ENCODE measurements at places on chromosomes 3 and 15.
A peak's percentile ranks its signal among the peaks of the same experiment; 100 is the strongest.

- ATAC-seq = no peak
Observed at GRCh38 chr15:98519767-98520550, 128.4 kb upstream of the IGF1R start.

- ATAC-seq = peak; percentile 31
Observed at GRCh38 chr15:85793641-85794597, 806 bp downstream of the KLHL25 start.

DNA sequence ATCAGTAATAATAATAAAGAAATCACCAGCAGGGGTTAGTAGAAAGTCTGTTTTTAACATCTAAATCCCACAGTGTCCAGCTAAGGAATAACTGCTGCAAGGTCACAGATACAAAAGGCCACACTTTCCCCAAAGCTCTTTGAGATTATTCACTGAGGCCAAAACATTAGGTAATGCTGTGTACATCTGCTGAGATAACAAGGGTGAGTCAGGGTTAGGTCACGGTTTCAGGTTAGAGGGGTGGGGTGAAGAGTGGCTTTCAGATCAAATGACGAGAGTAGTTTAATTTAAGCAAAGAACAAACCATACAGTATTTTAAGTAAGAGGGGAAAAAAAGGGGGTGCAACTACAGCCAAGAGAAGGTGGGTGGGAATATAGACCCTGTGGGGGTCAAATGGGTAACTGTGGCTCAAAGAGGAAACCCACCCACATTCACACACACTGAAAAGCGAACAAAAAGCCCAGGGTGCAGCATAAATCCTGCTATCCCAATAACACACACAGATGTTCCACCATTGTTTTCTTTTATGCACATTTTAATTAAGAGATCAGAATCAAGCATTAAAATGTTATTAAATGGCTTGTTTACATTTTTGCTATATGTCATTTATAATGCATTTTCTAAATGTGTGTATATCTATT lies 412.9 kb downstream of the TIGIT start:
- ATAC-seq = peak; percentile 84

DNA sequence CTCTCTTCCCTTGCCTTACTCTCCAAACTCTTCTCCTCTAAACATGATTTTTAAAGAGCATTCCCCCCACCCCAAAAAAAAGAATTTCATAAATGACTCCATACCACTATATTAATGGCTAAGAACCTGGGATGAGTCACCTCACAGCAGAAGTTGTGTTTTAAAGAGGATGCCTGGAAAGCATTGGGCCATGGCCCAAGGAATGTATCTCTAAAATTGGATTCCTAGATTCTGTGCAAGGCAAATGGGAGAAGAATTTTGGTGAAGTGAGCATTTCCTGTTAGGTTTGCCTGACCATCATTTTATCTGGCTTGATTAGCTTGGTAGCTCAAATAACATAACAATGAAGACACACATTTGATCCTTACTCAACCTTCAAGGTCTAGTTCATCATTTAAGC lies 251.4 kb downstream of the NR1D2 start:
- no peak for ATAC-seq

DNA sequence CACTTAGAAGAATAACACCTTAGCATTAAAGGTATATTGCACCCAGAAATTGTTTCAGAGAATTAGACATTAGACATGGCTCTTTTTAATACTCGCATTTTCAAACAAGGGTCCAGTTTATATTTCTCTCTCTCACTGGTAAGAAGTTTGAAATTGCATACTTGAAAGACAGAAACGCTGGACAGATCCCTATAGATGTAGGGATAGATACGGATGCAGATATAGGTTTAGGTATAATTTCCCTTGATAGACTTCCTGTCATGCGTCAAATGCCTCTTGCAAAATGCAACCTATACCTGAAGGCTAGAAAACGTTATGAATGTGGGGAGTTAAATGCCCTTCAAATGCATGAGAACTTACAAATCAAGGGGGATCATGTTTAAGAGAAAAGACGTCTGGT lies 99.4 kb upstream of the BCL6 start:
- no peak for ATAC-seq

DNA sequence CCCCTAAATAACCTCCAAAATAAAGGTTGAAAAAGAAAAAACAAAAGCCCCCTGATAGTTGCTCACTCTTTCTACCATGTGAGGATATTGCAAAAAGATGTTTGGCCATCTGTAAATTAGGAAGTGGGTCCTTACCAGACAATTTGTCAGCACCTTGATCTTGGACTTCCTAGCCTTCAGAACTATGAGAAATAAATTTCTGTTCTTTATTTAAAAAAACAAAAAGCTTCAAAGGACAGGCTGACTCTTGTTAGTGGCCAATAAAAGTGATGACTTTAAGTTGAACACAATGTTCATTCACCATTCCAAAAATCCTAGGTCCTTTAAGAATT lies 103.5 kb downstream of the CBLB start:
- ATAC-seq = no peak

GRCh38 chr3:151166161-151166560 lies 36.9 kb downstream of the GPR171 start:
- no peak for ATAC-seq

DNA sequence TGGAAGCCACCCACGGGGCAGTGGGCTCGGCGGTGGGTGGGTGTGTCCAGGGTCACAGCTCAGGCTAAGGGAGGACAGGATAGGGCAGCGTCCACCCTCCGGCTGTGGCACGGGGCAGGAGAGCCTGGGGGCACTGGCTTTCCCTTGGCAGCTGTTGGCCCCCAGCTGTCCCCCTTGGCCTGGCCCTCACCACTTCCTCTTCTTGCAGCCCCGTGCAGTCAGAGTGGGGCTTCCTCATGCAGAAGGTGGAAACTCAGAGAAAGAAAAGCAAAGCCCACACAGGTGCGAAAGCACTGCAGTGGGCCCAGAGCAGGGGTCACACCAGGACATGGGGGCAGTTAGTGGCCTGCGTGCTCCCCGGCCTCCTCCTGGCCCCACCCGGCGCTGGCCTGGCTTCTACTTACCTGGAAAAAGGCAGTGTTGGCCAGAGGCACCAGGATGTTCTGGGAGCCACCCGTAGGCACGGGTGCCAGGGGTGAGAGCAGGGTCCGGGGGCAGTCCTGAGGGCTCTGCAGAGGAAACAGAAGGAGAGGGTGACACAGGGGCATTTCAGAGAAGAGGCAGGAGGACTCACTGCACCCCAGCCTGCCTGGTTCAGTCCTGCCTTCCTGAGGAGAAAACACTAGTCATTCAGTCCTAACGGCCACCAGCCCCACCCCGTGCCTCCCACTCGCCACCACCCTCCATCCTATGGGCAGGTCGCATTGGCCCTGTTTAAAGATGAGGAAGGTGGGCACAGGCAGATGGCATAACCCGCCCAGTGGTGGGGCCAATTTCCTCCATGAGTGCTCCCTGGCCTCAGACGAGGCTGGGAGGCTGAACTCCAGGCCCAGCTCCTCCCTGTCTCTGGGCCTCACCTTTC lies 28.3 kb downstream of the PLXND1 start:
- ATAC-seq = peak; percentile 31

DNA sequence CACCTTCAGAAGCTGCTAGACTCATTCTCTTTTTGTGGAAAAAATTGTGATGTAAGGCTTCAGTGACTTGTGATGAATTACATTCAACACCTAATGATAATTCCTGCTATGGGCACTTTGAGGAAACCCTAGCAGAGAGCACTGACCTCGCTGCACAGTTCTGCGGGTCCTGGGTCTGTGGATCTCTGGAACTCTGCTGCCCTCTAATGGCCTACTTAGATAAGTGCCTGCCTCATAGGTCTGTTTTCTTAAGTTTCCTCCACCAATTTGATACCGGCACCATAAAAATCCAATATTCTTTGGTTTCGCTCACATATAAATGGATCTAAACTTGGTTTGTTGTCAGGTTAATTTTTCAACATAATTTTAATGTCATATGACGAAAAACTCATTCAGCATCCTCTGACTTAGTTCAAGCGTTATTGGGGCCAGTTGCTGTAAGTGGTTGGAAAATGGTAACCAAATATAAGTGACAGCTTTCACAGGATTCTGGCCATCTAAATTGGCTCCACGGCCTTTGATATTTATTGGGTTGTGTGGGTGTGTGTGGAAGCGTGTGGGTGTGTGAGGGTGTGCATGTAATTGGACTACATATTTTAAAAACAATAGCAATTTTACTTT lies 10.4 kb downstream of the SLITRK3 start:
- peak; percentile 75 for ATAC-seq
